Effector CD8-positive, alpha-beta T cell (primary cell): ENCODE measurements at places on chromosomes 7 and 10.
A peak's percentile ranks its signal among the peaks of the same experiment; 100 is the strongest.

- no peak for DNase-seq
Measured at GRCh38 chr10:46540412-46541016, 15.9 kb downstream of the GPRIN2 start.

- DNase-seq = no peak
Measured at GRCh38 chr10:76211691-76212090, 780.3 kb downstream of the LRMDA start.

DNA sequence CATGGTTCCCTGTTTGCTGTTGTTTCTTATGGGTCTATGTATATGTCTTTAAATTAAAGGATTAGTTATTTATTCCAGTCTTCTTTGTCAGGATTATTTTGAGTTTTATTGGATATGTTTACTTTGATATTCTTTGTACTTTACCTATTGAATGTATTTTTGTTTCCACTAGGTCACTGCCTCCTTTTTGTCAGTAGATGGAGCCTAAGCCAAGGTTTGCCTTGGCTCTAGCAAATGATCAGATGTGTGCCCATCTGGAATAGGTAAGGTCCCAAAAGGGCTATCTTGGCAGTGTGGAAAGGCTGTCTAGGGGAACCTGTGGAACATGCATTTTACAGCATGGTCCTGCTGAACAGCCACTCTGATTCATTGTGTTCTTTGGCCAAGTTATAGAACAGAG is 337.3 kb upstream of the GHITM start:
- DNase-seq = no peak

DNA sequence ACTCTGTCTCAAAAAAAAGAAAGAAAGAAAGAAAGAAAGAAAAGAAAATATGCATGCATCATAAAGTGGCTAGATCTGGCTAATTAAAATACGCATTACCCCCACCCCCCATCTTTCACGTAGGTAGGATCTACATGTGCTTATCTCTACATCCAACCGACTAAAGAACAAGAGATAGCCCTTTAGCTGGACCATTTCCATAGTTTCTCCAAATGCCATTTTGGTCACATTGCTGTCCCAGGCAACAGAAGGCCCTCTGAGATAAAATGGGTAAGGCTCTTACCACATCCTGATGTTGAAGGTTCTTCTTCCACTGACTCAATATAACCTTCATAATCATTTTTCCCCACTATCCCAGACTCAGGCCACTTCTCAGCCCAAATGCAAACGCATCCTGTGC is 31.5 kb downstream of the PIK3AP1 start:
- no peak for DNase-seq

GRCh38 chr7:15828881-15829280 is 142.4 kb upstream of the MEOX2 start:
- no peak for DNase-seq

DNA sequence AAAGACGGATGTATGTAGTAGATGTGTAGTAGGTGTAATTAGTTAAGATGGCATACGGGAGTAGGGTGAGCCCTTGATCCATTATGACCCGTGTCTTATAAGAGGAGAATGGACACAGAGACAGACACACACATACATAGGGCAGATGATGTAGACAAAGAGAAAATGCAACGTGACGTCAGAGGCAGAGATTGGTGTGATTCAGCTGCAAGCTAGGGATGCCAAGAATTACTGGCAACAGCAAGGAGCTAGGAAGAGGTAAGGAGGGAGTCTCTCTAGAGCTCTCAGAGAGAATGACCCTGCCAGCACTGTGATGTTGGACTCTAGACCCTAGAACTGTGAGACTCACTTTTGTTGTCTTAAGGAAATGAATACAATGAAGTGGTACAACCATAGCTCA is 247.0 kb upstream of the HABP2 start:
- DNase-seq = no peak

GRCh38 chr10:67903581-67903980 is 19.1 kb downstream of the SIRT1 start:
- no peak for DNase-seq

DNA sequence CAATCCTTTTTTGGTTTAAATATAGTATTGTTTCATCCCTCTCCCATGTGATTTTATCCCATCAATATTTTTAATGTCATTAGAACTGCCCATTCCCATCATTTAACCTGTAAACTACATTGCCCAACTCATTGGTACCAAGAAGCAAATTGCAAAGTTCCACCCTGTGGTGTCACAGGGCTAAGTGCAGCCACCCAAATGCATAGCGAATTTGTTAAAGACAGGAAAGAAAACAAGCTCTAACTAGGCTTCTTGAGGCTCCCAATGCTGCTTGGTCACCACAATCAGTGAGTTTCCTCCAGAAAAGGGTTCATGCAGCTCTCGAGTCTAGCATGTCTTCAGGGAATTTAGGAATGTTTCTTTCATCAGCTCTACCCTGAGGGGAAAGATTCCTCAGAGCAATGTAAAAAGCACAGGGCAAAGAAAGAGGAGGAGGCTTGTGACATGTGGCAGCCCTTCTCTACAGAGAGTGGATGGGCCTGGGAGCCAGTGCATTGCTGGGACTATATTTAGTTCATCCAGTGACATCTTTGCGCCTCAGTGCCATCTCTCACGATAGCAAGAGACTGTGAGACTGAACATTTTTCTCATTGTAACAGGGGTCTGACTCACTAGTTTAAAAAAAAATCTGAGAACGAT is 58.1 kb downstream of the CAV1 start:
- no peak for DNase-seq

GRCh38 chr10:25631471-25631870 is 302.6 kb upstream of the MYO3A start:
- DNase-seq = no peak

DNA sequence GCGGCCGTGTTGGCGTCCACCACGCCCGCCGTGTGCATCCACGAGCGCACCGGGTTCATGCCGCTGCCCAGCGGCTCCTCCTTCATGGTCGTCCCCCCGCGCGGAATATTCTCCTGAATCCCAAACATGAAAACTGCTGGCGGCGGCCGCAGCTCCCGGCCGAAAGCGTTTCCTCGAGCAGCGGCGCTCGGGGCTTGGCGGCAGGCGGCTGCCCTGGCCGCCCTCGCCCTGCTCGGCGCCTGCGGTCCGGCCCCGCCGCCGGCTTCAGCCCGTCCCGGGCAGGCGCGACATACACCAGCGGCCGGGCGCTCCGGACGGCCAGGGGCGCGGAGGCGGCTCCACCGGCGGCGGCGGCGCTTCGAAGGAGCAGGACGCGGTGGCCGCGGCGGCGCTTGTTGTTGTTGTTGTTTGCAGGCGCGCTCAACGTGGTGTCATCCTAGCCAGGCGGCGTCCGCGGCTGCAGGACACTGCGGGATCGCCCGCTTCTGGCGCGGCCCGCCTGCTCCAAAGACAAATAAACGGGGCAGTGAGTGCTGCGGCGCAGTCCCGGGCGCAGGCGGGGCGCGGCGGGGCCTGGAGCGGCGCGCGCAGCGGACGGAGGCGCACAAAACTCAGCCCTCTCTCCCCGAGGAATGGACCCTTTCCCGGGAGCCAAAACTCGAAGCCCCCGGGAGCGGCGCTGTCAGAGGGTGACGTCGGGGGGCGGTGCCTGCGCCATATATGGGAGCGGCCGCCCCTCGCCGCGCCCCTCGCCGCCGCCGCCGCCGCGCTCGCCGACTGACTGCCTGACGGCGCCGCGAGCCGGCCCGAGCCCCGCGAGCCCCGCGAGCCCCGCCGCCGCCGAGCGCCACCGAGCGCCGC is at the start of gene EBF3:
TSS of gene EBF3 (minus strand) at position 634 of the 861 bp plus-strand sequence. CDS start at position 128, 506 bp downstream.
- peak; percentile 11 for DNase-seq

DNA sequence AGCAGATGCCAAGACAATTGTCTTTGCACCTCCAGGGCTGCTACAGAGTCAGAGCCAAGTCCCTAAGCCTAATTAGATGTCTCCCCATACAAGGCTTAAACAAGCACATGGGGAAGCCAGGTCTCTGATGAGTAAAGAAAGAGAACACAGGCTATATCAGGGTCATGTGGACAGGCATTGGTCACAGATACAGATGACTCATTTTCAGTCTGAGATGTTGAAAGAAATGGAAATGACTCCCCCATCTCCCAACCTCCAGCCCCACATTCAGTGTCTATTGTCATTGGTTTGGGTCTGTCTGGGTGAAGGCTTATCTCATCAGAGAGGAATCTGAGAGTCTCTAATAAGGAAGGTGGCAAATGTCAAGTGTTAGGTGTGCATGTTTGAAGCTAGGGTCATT is 290.1 kb upstream of the KIAA1217 start:
- DNase-seq = no peak

GRCh38 chr10:36441557-36441956 is 683.8 kb upstream of the ANKRD30A start:
- DNase-seq = no peak

GRCh38 chr7:29988424-29989256 is 961 bp downstream of the SCRN1 start:
- DNase-seq = peak; percentile 5
